ENCODE measurements at places on chromosomes 2 and 18. TPM values are rescaled to one million over a fixed set of nuclear protein-coding genes. Genes with fewer than 3 reads are reported as not detected.
A peak's percentile ranks its signal among the peaks of the same experiment; 100 is the strongest.

DNA sequence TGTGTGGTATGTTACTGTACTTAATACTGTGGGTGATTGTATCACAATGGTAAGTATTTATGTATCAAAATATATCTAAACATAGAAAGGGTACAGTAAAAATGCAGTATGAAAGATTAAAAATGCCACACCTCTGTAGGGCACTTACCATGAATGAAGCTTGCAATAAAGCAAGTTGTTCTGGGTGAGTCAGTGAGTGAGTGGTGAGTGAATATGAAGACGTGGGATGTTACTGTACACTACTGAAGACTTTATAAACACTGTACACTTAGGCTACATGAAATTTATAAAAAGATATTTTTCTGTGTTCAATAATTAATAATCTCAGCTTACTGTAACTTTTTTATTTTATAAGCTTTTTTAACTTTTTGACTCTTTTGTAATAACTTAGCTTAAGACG lies 1162.4 kb upstream of the NRXN1 start:
- no peak for DNase-seq

DNA sequence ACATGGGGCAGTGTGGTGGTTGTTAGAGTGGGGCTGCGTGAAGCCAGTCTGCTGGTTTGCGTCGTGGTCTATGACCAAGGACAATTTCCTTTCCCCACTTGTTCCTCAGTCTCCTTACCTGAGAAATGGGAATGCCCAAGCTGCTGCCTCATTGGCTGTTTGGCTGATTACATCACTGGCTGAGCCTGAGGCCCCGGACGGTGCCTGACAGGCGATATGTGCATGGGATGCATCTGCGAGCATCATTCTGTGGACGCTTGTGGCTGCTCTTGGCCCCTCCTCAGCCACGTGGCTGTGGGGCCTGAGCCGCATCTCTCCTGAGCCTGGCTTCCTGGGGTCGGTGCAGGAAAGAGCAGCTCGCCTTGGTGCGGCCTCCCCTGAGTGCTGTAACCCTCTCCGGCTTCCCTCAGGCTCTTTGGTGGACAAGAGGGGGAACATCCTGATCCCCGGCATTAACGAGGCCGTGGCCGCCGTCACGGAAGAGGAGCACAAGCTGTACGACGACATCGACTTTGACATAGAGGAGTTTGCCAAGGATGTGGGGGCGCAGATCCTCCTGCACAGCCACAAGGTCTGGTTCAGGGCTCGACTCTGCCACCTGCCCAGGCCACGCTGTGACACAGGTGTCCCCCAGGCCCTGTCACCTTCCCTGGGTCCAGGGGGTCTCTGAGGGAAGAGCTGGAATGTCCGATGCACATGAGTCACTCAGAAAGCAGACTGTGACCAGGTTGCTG lies 17.2 kb downstream of the CNDP2 start:
- no peak for DNase-seq

- DNase-seq = no peak
These were observed 169.4 kb downstream of the LDLRAD4 start for GRCh38 chr18:13387855-13388548.

DNA sequence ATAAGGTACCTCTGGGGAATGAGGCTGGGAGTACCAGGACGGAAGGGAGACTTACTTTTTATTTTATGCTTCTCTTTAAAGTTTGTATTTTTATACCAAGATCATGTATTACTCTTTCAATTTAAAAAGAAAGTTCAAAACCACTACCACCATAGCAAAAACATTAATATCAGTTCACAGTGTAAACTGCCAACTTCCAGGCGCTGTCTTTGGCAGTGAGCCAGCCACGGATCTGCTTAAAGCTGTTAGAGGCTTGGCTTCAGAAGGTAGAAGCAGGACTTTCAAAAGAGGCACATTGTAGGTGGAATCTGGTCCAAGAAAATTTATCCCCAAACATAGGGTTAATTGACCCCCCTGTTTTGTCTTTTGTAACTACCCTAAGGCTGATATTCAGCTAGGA lies 74.8 kb downstream of the B3GNT2 start:
- DNase-seq = no peak

FOXD4L1 gene
- total RNA-seq = not detected

CASP10 gene
- total RNA-seq = 38.6 TPM

ST6GAL2 gene
- 10.9 TPM for total RNA-seq

TBR1 gene
- 0.08 TPM for total RNA-seq

GRCh38 chr2:406231-406630 lies 118.3 kb upstream of the ALKAL2 start:
- no peak for DNase-seq

DNA sequence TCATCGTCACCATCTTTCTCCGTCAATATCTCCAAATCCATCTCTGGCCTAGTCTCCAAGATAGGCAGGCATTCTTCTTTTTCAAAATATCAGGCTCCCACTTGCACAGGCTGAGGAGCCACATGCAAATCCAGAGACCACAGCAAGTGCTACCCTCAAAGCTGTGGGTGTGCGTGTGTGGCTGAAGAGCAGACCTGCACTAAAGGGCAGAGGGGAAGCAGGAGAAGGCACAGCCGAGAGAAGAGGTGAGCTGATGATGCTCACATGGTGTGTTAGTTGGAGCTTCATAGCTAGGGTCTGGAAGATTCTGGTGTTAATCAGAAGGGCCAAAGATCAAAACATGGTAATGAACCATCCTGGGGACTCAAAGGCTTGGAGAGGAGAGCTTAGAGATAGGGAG lies 3.8 kb downstream of the SPEG start:
- no peak for DNase-seq

- DNase-seq = no peak
These were observed 493.6 kb upstream of the SPHKAP start for GRCh38 chr2:228675091-228675490.

DNA sequence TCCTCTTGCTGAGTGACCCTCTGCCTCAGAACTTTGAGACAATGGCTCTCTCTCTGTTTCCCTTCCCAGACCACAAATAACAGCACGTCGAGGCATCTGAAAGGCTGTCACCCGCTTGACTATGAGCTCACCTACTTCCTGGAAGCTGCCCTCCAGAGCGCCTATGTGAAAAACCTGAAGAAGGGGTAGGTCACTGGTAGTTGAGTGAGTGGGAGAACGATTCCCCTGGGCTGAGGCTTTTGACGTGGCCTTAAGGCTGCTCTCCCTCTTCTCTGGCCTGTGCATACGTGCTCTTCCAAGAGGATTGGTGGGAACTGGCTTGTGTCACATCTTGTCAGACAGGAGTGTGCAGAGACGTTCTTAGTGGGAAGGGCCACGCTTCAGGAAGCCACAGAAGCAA lies 63.1 kb upstream of the MCFD2 start:
- no peak for DNase-seq

MALL gene
- total RNA-seq = 2.6 TPM

DNA sequence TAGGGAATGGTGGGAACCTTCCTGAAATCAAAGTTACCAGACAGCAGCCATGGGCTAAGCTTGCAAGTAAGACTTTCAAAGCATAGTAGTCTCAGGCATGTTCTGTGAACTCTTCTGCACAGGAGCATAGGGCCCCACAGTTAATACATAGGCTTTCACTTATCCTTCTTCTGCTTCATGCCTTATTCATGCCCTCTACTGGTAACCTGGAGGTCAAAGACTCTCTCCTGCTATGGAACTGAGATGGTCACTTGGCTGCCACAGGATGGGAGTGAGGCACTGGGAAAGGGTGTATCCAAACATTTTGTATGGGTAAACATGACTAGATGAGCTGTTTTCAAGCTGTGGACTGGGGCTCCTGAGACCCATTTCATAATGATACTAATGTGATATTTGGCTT lies 49.1 kb upstream of the ZNF638 start:
- DNase-seq = no peak

DNA sequence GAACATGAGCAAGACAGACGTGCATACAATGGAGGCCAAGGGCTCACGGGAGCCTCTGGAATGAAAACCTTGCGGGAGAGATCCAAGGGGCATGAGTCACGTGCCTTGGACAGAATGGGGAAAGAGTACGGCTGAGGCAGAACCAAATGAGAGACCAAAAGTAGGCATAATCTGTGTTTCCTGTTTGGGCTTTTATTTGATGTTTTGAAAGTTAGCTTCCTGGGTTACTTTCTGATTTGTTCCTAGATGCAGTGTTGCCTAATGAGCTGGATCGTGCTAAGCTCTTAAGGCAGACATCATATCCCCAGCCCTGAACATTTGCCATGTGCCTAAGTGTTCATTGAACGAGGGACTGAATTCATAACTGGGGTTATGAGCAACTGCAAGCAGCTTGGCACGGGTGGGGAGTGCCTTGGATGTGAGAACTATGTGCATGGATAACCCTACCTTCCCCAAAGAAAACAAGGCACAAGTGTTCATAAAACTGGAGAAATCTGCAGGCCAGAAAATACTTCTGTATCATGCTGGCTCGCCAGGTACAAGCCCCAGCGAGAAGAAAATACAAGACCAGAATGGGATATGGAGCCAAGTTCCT lies 60.3 kb upstream of the RPL31 start:
- DNase-seq = no peak

- DNase-seq = no peak
These were observed 140.3 kb upstream of the RAB12 start for GRCh38 chr18:8468921-8469335.

DNA sequence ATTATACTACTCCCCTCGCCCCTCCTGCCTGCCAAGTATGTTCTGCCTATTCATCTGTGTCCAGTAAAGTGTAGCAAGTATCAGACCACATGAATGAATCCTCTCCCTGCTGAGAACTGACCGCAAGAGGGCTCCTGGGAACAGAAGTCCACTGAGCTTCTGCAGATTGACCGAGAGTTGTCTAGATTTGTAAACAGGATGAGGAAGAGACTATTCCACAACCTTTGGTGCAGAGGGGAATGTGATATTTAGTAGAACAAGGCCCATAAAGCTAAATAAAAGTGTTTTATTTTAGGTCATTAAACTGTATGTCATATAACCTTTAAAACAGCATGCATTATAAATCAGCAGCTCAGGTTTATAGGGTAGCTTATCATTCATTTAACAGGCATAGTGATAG lies 377.0 kb downstream of the DCC start:
- peak; percentile 4 for DNase-seq

- no peak for DNase-seq
These were observed 31.4 kb downstream of the ATF2 start for GRCh38 chr2:175136334-175137215.

DNA sequence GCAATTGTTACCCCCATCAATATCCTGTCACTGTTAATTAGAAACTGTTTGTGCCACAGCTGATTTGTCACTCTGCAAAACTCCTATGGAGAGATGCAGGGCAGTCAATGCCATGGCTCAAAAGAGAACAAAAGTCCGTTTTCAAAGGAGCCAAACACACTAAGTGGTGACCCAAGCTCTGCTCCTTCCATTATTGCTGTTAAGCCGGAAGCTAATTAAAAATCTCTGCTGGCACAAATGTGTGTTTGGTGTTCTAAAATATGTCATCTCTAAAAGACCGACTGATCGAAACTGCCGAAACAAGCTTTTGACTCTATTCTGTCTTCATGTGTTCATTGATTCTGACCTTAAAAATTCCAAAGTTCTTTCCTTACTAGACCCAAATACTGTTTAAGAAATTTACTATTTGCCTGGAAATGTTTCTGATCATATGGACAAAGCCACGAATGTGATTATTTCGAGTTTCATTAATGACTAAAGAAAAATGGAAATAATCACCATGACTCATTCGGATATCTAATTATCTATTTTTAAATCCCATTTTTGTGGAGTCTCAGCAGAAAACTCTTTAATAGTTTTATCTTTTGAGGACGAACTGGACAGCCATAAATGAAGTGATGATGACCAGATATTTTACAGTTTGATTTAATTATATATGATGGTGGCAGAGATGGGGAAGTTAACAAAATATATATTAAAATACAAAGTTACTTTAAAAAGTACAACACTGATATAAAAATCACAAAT lies 287.6 kb downstream of the SOCS6 start:
- no peak for DNase-seq

All from endothelial cell (in vitro differentiated cells).